ENCODE measurements at places on chromosomes 11 and 22.

GRCh38 chr11:1899090-1899489 is 7.4 kb upstream of the PRR33 start:
- no peak for DNase-seq

GRCh38 chr22:44729391-44730021 is 22.9 kb upstream of the ARHGAP8 start:
- DNase-seq, result no peak

DNA sequence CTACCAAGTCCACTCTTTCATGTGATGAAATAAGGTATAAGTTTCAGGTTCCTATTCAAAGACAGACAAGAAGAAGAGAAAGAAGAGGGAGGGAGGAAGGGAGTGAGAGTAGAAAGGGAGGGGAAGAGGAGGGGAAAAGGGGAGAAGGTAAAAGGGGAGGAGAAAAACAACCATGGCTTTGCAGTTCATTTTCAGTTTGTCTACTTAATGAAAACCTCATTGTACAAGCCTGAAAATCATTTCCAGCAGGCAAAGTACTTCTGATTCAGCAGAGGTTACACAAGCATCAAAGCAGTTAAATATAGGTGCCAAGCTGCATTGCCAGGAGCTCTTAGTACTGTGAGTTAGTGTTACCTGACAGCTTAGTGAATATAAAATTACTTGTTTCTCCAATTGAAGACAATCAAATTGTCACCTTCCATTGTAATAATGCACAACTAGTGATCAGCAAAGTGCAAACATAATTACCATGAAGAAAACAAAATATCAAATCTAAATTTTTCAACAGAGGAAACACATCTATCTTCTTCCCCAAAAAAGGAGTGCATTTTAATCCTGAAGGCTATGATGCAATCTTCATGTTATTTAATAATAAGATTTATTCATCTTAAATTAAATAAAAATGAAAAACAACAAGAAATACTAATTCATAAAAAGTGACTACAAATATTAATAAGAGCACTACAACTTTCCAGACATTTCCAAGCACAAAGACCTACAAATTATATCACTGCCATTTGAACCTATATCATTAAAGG is 8.2 kb downstream of the SOX6 start:
- DNase-seq, result no peak

GRCh38 chr11:62000539-62001446 is 33.4 kb upstream of the FTH1 start:
- DNase-seq, result no peak

GRCh38 chr11:60018058-60018457 is 1.1 kb downstream of the OOSP4B start:
- no peak for DNase-seq

DNA sequence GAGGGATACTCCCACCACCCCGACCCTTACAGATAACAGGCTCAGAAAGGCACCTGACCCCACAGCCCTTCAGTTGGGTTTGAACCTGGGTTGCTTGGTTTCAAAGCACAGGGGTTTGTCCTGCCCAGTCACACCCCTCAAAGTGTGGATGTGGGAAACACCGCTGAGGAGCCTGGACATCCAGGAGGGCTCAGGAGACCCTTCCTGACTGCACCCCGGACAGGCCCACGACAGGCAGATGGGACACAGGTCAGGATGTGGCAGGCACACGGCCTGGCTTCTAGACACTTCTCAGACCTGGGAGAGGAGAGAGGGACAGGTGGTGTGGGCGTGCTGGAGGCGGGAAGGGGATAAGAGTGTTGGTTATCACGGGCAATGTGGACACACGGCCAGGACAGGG is 932.3 kb downstream of the BRD1 start:
- DNase-seq, result no peak

GRCh38 chr11:5280582-5281102 is 10.9 kb upstream of the HBE1 start:
- no peak for DNase-seq

DNA sequence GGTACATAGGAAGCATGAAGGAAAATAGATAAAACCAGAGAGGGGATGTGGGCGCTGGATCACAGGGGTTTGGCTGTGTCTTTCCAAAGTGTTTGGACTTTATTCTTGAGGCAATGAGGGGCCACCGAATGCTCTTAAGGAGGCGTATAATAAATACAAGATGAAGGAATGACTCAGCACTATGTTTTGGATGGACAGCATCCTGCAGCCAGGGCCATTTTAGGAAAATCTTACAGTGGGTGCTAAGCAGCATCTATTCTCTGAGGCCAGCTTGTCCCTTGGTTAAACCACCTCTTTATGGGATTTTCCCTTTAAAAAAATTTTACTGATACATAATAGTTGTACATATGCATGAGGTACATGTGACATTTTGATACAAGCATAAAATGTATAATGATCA is 4.3 kb upstream of the LDHA start:
- no peak for DNase-seq

- no peak for DNase-seq
Observed at GRCh38 chr11:94722735-94723134, 45.4 kb upstream of the AMOTL1 start.

- no peak for DNase-seq
Observed at GRCh38 chr11:12188548-12189317, 78.3 kb downstream of the MICAL2 start.

GRCh38 chr11:100512475-100512874 is 174.6 kb upstream of the ARHGAP42 start:
- no peak for DNase-seq

- DNase-seq, result no peak
Observed at GRCh38 chr11:43545610-43546009, 134.9 kb upstream of the HSD17B12 start.

DNA sequence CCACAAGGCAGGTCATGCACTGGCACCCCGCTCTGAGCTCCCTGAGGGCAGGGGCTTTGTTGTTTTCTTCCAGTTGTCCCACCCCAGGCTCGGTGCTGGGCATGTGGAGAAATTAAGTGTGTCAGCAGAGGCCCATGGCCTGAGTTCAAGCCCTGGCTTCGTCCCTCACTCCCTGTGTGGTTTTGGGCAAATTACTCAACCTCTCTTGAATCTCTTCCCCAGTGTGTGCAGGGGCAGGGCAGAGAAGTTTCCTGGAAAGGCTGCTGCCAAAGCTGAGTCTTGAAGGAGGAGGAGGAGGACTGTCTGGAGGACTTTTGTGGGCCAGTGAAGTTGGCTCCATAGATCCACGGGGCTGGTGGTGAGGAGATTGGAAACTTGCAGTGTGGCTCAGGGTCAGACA is 138.1 kb upstream of the E2F8 start:
- DNase-seq, result no peak

DNA sequence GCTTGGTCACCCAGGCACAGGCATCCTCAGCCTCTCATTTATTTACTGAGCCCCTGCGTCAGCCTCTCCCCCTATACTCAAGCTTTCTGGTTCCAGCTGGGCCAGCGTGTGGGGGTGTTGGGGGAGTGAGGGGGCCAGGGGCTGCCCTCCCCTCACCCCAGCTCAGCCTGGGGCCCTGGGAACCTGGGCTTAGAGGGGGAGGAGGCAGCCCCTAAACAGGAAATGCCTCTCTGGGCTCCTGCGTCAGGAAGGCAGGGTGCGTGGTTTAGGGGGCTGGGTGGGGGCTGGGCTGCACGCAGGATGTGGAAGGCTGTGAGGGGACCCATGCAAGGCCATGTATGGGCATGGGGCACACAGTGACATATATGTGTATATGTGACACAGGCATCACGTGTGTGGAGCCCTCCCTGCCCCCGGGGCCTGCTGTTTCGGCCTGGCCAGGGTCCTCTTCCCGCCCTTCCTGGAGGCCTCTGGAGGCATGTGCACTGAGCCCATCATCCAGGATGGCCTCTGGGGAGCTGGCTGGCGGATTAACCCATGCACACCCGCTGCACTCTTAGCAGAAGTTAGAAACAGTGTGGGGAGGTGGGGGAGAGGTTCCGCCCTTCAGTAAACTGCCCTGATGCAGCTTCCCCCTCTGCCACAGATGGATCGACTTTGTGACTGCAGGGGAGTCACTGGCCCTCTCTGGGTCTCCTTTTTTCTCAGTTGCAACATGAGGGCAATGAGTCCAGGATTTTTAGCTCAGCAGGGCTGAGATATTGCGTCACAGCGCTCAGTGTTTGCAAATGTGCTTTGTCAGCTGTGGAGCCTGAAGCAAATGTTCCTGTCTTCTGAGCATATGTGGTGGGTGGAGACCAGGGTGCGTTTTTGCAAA is 1.1 kb upstream of the CD248 start:
- no peak for DNase-seq

GRCh38 chr11:75150879-75151278 is at the start of gene SLCO2B1:
Gene SLCO2B1, plus strand, starts transcription at chr11:75151107. Its CDS starts 275 bp downstream, at chr11:75151382.
- DNase-seq, result no peak

DNA sequence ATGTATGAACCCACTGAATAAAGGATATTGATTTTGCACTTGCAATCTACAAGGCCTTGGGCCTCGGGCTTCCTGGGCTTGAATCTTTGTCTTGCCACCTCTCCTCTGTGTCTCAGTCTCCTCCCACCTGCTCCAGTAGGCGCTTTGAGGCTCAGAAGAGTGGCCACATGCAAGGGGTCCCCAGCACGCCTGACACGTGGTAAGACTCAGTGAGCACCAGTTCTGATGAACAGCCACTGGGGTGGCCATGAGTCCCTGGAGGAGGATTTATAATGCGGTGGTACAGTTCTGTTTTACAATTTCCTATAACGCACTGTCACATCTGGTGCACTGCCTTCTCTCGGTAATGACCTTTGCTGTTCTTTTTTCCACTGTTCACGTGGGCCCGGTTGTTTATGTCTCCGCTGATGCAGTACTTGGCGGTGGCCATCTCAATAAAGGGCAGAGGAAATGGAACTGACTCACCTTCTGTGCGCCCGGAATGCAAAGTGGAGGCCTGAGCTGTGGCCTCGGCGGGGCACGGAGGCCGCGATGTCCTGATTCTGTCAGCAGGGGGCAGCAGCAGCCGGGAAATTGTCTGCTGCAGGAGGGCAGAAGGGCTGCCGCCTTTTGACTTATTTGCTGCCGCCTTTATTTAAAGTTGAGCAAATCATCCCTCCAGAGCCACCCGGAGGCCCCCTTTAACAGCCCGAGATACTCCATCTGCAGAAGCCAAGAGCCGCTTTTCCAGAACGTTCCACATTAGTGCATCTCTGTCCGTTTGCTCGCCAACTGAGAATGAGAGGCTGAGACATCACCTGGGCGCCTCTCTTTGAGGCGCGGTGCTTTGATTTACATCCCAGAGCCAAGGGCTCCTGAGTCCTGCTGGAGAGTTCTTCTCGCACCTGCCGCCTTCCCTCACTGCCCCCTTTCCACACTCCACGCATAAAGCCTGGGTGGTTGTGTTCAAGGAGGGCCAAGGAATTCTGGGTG is 6.0 kb upstream of the IFT27 start:
- no peak for DNase-seq

- DNase-seq, result no peak
Observed at GRCh38 chr11:24683583-24683982, 186.7 kb downstream of the LUZP2 start.

GRCh38 chr11:63099555-63099954 is 44.5 kb downstream of the SLC22A24 start:
- DNase-seq, result no peak

- DNase-seq, result no peak
Observed at GRCh38 chr11:57776031-57776521, 14.5 kb downstream of the CTNND1 start.

GRCh38 chr22:49247194-49247924 is 580.3 kb downstream of the BRD1 start:
- no peak for DNase-seq

GRCh38 chr22:21845558-21846453 is 21.6 kb downstream of the MAPK1 start:
- DNase-seq, result no peak

GRCh38 chr22:38218661-38219622 is 17.1 kb downstream of the MAFF start:
- DNase-seq, result no peak

- DNase-seq, result no peak
Observed at GRCh38 chr11:67384851-67385366, 6.9 kb upstream of the RAD9A start.

DNA sequence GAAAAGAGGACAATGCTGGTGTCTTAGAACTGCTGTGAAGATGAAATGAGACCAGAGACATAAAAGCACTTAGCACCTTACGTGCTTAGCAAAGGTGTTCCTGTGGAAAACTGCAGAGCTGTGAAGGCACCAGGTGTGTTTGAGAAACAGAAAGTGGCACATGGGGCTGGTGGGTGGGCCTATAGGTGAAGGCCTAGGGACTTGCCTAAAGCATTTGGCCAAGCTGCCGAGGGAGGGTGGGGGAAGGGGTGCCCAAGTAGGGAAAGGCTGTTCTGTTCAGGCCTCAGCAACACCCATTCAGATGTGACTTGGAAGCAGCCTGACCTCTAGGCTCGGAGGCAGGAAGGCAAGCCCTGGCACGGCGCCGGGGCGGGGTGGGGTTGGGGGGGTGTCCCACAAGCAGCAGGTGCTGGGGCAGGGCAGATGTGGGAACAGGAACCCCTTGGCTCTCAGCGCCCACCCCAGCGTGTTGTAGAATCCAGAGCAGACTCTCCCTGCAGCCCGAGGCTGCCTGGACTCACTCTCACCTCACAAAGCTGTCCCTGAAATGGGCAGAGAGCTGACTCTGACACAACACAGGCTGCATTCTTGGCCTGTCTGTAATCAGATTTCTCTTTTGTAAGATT is 366.7 kb upstream of the NARS2 start:
- DNase-seq, result no peak

- DNase-seq, result no peak
Observed at GRCh38 chr11:126702165-126702720, 298.3 kb downstream of the KIRREL3 start.

- no peak for DNase-seq
Observed at GRCh38 chr11:86052693-86053641, 15.9 kb downstream of the PICALM start.

- no peak for DNase-seq
Observed at GRCh38 chr11:81725701-81726100, 1008.0 kb downstream of the FAM181B start.

DNA sequence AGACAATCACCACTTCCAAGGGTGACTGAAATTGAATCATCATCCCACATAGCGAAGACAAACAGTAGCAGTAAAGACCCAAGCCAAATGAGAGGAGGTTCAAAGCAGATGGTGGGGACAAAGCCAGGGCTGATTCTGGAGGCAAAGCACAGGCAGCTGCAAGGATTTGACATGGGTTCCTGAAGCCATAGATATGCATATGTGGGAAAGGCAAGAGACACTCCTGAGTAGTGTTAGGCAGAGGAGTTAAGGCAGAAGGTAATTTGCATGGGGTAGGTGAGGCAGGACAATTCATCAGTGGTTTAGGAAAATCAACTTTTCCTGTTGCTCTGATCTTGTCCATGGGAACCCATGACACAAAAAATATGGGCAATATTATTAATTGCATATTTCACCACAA is 462.8 kb downstream of the FAM181B start:
- DNase-seq, result no peak

DNA sequence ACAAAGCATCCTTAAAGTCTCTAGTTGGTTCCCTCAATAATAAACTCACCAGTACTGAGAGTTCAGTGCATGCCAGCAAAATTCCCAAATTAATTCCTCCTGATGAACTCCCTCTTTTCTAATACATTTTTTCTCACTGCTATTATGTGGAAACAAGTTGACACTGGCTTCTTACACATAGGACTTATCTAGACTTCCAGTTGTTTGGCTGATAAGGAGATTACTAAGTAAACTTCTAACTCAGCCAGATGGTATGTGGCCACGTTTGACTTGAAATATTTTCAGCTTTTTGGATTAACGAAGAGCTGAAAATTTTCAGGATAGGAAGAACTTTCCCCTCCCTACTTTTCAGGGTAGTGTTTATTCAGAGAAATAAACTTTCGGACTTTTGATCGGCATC is 1154.2 kb upstream of the TENM4 start:
- DNase-seq, result no peak

GRCh38 chr11:1197431-1197885 is 25.4 kb upstream of the MUC5B start:
- no peak for DNase-seq
